ENCODE measurements at places on chromosomes 5 and 9.

GRCh38 chr5:91065496-91065895 lies 317.6 kb downstream of the ARRDC3 start:
- DNase-seq = no peak

DNA sequence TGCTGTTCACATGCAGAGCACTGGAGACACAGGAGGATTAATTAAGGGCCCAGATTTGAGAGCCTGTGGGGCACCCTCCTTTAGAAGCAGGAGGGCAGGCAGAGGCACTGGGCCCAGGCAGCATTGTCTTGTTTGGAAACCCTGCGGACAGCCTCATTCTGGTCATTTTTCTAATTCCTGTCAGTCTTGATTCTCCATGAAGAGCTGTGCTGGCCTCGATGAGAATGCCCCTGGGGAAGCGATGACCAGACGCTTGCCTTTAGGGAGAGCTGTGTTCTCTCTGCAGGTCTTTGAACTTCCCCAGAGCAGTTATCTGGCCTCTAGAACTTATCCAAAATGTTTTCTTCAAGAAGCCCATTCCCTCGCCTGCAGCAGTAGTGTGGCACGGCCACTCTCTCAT lies 117.8 kb upstream of the PTCH1 start:
- DNase-seq = no peak

DNA sequence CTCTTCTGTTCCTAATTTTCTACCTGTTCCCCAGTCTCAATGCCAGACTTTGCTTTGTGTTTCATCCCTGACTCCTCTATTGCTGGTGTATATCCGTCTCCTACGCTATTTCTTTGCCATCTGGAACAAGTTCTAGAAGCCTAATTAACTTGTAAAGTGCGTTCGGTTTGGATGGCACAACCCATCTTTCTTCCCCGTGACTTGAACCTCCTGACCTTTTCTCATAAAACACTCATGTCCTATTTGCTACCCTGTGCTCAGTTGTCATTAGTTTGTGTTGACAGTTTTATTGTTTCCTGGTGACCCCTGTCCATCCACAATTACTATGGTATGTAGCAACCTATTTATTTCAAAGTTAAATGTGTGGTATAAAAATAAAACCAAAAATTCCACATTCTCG lies 323.5 kb downstream of the TLE4 start:
- DNase-seq = no peak

GRCh38 chr9:121360601-121361374 lies 9.3 kb downstream of the STOM start:
- DNase-seq = no peak

DNA sequence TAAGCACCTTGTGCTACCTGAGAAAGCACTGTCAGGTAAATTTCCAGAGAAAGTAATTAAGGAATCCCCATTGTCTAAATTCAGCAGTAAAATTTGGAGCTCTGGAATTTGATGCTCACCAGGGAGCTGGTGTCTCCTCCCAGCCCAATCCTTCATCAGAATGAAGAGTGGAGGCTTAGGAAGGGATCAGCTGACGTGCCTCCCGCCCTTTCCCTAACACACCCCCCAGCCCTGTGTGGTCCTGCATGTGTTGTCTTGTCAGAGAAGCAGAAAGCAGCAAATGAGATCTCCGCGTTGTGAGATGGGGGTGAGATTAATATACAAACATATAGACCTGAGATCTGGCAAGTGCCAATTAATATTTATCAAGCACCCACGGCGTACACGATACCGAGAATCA lies 26.9 kb upstream of the BARHL1 start:
- no peak for DNase-seq

GRCh38 chr9:126522612-126523356 lies 90.9 kb upstream of the LMX1B start:
- no peak for DNase-seq

Data from NAMALWA (cell line).